Stimulated activated CD8-positive, alpha-beta memory T cell treated with anti-CD3 and anti-CD28 coated beads, Interleukin-15, amount 100 ng/mL, for 24 hours (primary cell): ENCODE measurements at places on chromosomes 1 and 21.

DNA sequence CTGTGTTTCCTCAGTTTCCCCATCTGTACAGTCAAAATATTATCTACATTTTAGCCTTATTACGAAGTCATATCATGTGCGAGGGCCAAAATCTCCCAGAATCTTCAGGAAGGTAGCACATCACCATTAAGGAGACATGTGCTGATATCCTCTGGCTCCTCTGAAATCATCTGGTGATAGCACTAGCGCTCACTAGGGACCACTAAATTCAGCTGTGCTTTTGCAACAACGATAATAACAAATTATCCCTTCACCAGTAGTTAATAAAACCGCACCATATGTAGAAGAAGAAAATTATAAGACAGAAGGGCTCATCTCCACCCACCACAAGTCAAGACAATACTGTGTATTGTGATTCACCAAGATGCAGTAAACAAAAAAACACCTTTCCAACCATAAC lies 53.3 kb downstream of the TIAM1 start:
- DNase-seq: no peak

- no peak for DNase-seq
Measured at GRCh38 chr1:20723537-20724363, 5.9 kb upstream of the KIF17 start.

DNA sequence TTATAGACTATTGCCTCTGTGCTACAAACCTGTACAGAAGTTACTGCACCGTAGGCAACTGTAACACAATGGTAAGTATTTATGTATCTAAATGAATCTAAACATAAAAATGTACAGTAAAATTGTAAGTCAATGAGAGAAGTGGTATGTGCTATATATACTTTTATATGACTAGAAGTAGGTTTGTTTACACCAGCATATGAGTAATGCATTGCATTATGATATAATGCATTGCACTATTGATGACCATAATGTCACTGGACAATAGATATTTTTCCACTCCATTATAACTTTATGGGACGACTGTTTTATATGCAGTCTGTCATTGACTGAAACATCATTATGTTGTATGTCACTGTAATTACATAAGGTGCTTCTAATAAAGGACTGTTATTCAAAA lies 340.3 kb upstream of the SNX7 start:
- no peak for DNase-seq

DNA sequence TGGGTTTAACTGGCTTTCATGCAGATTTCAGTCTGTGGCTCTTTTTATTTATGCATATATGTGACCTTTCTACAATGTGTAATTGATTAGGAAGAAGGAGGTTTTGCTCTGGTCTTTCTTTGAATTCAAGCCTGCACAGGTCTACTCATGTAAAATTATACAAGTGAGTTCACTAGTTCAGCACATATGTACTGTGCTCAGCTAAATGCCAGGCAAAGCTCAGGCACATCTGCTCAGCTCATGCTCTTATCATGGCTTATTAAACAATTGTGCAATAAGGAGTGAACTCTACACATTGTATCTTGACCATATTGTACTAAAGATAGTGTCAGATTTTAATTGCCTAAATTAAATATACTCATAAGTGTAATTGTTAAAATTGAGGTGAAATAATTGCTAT lies 378.4 kb downstream of the ADGRL2 start:
- no peak for DNase-seq

DNA sequence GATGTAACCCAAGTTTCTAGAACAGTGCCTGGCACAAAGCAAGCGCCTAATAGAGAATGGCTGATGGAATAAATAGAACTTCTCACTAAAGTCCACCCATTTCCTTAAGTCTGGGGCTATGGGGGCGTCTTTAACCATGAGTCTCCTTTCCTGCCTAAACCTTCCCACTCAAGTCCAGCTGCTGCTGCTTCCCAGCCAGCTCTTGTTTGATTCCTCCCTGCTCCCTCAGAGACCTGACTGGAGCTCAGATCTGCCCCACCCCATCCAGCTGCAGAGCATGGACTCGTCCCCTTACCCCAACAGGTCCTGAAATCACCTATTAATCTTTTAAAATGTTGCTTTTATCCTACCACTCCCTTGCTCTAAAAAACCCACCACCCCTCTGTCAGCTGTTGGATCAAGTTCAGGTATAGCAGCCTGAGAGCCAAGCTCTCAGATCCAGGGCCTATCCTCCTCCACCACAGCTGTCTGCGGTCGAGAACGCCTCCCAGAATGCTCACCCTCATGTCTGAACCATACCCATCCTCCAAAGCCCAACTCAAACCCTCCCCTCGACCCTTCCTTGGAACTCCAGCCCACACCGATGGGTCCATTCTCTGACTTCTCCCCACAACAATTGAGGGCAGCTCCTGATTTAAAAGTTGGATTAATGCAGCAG lies 12.8 kb upstream of the GALNT2 start:
- DNase-seq: no peak

DNA sequence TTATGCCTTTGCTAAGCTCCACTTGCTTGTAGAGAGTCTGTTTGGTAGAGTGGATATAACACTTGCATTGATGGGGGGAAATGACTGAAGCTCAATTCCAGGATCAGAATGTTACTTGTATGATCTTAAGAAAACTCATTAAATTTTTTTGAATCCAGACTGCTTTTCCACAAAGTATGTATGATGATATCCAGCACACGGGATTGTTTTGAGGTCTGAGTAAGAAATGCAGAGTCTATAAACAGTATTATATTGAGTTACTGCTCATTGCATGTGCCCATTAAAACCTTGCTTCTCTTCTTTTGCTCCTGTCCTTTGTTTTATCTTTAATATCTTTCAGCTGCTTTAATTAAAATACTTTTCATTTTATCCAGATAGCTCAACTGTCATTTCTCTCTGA lies 570.4 kb upstream of the ZRANB2 start:
- DNase-seq: no peak

- DNase-seq: no peak
Measured at GRCh38 chr1:165696625-165697100, 1.7 kb downstream of the ALDH9A1 start.

- DNase-seq: no peak
Measured at GRCh38 chr1:56859287-56859686, 4.7 kb downstream of the C8A start.
